CD4-positive, alpha-beta T cell treated with Interleukin-21 for 1 hour (primary cell): ENCODE measurements at places on chromosomes 11 and 22.
A peak's percentile ranks its signal among the peaks of the same experiment; 100 is the strongest.

GRCh38 chr22:28670161-28670560 lies 9.5 kb downstream of the TTC28 start:
- no peak for DNase-seq

- no peak for DNase-seq
Observed at GRCh38 chr11:57777969-57778317, 16.3 kb downstream of the CTNND1 start.

DNA sequence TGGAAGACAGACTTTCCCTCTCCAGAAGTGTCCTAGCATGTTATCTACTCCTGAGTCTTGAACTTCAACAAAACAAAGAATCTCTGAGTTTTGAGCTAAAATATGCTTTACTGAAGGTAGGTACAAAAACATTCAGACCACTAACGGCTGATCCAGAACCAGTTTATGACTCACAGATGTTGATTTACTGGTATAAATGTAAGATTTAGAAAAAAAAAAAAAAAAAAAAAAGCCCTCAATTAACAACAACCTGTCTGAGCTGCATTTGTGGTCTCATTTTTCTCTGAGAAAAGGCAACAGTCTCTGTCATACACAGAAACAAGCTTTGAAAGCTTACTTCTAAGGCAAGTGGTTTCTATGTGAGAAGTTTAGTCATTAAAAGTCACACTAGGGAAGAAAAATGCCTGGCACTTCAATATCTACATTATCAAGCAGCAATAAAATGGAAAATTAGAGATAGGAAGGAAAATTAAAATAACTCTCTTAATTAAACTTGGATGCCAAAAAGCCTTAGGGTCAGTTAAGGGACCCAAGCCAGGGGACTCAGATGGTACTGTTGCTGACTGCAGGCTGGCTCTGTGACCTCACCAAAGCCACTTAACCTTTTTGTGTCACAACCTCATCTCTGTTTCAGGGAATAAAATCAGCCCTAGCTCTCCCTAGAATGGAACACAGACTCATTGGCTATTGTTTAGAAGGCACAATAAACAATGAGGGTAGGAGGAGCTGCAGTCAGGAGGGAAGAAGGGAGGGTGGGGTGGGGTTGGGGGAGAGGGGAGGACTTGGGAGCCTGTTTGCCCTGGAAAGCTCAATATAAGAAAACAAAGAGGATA lies 61.7 kb downstream of the ETS1 start:
- DNase-seq = peak; percentile 86

- no peak for DNase-seq
Observed at GRCh38 chr11:125553357-125553756, 15.9 kb upstream of the EI24 start.

- DNase-seq = no peak
Observed at GRCh38 chr11:46026606-46027293, 94.5 kb downstream of the PHF21A start.

GRCh38 chr11:112769170-112769569 lies 192.1 kb upstream of the NCAM1 start:
- DNase-seq = no peak

DNA sequence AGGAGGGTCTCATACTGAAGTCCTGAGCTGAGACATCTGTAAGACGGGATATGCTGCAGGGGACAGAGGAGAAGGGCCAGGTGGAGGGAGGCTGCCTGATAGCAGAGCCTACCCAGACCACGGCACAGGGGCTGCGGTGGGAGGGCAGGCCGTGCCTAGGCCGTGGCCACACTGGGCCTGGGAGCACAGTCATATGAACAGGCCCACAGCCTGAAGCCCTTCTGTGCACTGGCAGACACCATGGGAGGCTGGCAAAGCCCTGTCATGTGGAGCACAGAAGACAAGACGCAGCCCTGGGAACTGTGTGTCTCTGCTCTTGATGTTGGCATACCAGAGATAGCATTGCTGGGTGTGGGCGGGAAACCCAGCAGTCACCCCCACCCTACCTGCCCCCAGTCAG lies 3.3 kb downstream of the SPATA19 start:
- no peak for DNase-seq

- no peak for DNase-seq
Observed at GRCh38 chr11:17631702-17632365, 84.8 kb downstream of the OTOG start.

- DNase-seq = no peak
Observed at GRCh38 chr11:17762309-17762974, 27.9 kb downstream of the KCNC1 start.

- no peak for DNase-seq
Observed at GRCh38 chr22:44448271-44448830, 49.7 kb downstream of the RTL6 start.

DNA sequence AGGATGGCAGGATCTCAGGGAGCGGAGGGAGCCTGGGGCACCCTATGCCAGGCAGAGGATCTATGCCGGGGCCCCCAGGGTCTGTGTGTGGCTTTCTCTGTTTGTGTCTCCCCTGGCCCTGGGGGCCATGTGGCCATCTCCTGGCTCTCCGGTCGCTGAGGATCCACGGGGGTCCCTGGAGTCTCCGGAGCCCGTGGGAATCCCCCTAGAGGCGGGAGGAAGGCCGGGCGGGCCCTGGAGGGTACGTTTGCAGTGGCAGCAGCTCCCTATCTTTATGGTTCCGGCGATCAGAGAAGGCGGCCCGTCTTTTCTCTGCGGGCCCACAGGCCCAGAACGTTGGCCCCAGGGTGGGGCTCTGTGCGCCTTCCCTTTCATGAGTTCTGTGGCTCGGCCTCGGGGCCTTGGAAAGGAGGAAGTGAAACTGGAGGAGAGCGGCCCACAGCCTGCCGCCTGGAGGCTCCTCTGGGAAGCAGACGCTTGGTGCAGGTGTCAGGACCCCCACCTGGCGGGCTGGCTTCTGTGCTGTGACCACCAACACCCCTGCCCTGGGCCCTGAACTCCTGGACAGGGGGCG lies 82.1 kb downstream of the KCNQ1 start:
- peak; percentile 16 for DNase-seq

DNA sequence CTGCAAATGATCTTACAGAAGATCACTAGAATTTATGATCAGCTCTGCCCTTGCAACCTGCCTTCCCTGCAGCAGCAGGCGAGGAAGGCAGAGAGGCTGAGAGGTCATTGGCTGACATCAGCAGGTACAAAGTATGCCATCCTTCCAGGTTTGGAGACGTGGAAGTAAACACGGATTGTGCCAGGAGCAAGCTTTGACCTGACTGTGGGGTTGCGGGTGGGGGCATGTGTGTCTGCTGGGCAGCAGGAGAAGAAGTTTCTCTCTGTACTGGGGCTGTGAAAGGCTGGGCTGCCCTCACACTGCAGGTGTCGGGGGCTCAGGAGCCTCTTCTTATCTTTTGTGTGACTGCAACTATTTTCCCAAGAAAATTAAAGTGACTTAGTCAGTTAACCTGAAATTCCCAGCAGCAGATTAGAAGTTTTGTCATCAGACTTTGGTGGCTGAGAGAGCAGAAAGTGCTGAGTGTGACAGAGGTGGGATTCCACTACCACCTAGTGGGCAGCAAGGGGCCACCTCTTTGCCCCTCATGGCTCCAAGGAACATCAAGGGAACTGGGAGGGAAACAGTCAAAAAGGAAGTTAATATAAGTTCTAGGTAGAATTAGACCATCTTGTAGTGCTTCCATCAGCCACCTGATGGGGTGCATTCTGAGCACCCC lies 565.9 kb downstream of the ETS1 start:
- DNase-seq = no peak

DNA sequence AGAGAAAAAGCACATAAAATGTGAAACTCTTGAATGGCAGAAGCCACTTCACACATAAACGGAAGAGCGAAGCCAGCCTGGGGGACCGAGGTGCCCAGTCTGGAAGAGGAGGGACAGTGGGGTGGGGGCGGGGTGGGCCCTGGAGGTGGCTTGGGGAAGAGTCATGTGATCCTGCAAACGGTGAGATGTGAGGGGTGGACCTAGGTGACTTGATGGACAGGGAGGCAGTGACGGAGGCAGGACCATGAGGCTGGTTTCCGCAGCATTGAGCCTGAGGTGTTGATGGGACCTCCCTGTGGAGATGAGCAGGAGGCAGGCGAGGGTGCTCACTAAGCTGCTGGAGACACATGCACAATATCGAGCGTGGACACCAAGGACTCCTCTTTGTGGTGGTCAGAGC lies 16.8 kb downstream of the ZDHHC24 start:
- no peak for DNase-seq

DNA sequence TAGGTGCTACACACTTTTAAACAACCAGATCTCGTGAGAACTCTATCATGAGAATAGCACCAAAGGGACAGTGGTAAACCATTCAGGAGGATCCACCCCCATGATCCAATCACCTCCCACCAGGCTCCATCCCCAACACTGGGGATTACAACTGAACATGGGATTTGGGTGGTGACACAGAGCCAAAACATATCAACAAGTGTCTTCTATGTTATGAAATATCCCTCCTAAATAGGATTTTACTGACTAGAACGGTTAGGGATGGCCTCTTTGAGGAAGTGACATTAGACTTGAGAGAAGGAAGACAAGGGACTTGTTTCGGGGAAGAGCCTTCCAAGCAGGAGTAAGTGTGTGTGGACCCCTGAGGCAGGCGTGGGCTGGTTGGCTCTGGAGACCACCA lies 11.9 kb upstream of the MRPL11 start:
- DNase-seq = no peak

GRCh38 chr11:47609675-47610074 lies 15.5 kb upstream of the C1QTNF4 start:
- DNase-seq = no peak

- no peak for DNase-seq
Observed at GRCh38 chr11:75280770-75281468, 40.3 kb downstream of the TPBGL start.

DNA sequence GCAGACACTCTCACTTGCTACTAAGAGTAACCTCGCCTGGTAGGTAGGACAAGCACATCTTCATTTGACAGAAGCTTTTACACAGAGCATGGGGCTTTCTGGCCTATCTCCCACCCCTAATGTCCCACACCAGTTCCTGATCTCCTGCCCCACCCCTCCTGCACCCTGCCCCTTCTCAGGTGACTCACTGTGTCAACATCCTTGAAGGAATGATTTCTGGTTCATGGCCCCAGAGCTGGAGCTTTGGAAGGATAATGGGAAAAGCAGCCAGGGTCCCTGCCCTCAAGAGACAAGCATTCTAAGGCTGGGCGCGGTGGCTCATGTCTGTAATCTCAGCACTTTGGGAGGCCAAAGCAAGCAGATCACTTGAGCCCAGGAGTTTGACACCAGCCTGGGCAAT lies 47.2 kb downstream of the LRFN4 start:
- no peak for DNase-seq

GRCh38 chr11:64224151-64224890 lies 1.7 kb downstream of the TRPT1 start:
- DNase-seq = no peak

- DNase-seq = no peak
Observed at GRCh38 chr11:4191031-4191571, 96.5 kb downstream of the RRM1 start.

- no peak for DNase-seq
Observed at GRCh38 chr22:50425179-50425916, 49.5 kb downstream of the SBF1 start.

DNA sequence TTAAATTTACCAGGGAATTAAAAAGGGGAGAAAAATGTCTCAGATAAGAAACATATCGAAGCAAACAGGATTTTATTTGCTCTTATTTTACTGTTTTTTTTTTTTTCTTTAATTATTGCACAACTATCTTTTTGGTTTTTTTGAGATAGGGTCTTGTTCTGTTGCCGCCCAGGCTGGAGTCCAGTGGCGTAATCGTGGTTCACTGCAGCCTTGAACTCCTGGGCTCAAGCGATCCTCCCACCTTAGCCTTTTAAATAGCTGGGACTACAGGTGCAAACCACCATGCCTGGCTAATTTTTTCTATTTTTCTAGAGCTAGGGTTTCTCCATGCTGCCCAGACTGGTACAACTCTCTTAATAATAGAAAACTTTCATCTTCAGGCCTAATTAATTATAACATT lies 32.5 kb downstream of the DRG1 start:
- no peak for DNase-seq

DNA sequence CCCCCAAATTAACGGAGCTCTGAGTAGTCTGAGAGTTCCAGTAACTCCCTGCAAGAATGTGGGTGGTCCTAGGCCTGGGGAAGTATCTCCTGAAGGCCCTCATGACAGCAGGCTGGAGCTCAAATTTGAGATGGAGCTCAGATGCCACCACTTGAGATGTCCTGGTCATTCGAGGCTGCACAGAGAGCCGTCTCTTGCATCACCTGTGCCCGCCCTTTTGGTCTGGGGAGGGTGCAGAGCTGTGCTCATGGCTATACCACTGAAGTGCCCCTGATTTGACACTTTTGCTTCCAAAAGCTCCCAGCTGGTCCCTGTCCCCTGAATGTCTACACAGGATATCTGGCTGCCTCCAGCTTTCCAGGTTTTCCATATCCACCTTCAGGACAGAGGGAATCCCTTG lies 214.0 kb upstream of the B3GAT1 start:
- DNase-seq = no peak

DNA sequence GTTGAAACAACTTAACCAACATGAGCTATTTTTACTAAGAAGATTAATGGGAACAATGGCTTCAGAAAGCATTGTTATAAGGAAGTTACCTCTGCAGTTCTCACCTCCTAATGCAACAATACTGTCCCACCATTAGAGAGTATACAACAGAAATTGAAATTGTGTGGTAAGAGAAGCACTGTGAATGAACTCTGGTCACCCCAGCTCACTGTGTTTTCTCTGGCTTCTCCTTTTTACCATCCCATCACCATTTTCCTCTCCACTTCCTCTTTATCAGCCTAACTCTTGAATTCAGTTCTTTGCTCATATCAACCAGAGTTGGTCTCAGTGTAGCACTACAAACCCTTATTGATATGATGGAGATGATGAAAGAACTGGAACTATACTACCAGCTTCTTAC lies 138.0 kb upstream of the POU2AF2 start:
- no peak for DNase-seq

GRCh38 chr11:126403658-126404057 lies 48.2 kb downstream of the ST3GAL4 start:
- no peak for DNase-seq

GRCh38 chr11:60951606-60951903 lies 421 bp downstream of the SLC15A3 start:
- DNase-seq = no peak

DNA sequence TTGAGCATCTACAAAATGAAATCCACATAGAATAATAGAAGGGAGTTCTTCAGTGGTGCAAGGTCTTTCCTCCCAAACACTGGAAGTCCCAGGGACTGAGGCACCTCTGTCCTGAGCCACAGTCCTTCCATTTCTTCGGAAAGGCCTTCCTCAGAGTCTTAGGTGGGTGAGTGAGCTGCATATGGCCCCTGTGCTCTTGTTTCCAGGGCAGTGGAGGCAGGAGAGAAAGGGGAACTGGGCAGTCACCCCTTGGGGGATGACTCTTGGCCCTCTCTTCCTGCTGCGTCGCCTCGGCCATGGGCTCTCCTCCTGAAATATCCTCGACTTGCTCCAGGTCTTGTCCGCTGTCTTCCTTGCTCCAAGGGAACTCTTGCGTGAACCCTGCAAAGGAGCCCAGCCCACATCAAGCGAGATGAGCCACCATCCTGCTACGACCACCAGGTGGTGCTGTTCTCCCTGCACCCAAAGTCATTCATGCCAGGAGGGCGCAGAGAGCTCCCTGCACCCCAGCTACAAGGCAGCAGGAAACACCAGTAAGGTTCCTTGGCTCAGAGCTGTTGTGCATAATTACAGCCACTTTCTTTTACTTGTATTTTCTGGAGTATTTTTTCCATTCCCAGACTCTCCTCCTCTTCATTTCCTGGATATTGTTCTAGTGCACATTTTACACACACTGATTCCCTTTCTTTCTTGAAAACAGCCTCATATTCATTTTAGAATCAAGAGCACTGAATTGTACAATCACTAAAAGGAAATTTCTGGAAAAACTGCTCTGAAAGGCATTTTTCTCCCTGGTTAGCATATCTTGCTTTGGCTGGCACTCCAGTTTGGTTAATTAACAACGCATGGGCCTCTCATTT lies 397.8 kb downstream of the OPCML start:
- DNase-seq = peak; percentile 19

- DNase-seq = no peak
Observed at GRCh38 chr11:125335106-125335505, 161.0 kb downstream of the FEZ1 start.
